RKO (cell line): ENCODE measurements at places on chromosomes 5 and 9.
A peak's percentile ranks its signal among the peaks of the same experiment; 100 is the strongest.

DNA sequence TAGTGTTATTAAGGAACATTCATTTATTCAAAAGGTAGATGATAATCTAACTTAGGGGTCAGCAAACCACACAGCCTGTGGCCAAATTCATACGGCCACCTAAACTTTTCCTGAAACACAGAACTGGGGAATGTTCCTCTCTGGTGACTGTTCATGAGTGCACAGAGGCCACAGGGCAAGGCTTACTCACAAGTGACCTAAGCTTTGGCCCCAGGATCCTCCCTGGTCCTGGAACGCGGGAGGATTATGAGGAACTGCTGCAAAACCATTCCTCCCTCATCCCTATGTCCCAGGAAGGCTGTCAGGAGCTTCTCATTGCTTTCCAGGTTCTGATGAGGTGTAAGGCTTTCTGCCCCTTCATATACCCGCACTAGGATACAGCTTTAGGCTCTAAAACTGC is 397.6 kb downstream of the SEMA5A start:
- DNase-seq: no peak

DNA sequence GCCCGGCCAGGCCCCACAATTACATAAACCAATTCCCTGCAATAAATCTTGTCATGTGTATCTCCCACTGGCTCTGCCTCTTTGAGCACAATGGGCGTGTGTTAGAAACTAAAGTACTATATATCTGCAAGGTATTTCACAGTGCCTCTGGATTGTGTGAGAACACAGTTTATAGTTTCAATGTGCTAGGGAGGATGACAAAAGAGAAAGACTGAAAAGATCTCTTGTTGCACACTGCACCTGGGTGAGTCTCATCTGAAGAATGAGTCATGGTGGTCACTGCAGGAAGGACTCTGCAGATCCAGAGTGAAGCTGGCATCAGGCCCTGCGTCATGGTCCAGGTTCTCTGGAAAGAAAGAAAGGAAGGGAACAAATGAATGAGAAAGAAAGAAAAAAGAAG is 20.7 kb upstream of the CTSV start:
- DNase-seq: peak; percentile 48

DNA sequence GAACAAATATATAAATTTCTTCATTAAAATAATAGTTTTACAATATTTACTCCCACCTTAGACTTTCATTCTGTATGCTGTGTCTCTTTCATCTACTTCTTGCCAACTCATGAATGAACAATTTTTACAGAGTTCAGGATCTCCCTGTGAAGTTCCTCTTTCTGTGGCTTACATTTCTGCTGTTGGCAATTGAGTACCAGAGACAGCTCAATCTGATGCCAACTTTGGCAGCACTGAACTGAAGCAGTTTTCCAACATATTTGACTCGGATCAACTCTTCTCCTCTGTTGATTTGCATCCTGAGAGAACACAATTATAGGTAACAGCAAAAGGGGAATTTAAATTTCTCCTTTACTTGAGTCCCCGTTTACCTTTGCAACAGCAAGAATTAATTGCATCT is 1262.2 kb downstream of the EFNA5 start:
- no peak for DNase-seq

GRCh38 chr5:140113180-140113698 is 670 bp upstream of the PURA start:
- peak; percentile 51 for DNase-seq

GRCh38 chr9:87395804-87396479 is 101.7 kb upstream of the DAPK1 start:
- DNase-seq: no peak

GRCh38 chr5:63963926-63964325 is 1.7 kb upstream of the HTR1A start:
- no peak for DNase-seq
